Neural crest cell (in vitro differentiated cells): ENCODE measurements at places on chromosomes 3 and 15. TPM values are rescaled to one million over a fixed set of nuclear protein-coding genes. Genes with fewer than 3 reads are reported as not detected.

DNA sequence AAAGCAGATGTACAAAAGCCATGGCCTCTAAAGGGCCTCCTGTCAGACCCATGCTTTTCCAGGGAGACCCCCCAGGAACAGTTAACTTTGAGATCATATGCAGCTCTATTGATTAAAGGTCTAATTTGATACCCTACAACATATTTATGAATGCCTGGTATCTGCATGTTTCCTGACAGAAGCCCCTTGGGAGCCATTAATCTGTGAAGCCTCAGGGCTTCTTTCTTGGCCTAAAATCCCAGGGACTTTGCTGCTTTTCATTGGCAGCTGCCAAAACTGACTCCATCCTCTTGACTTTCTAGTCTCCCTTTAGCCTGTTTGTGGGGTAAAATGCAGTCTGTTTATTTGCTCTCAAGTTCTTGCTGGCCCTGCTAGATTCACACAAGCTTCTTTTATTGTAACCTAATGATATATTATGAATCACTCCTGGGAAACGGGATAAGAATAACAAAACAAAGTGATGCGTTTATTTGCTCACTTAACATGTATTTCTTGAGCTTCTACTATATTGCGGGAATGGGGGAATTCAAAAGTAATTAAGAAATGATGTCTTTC is 257.0 kb downstream of the LSAMP start:
- peak overlapping the region; percentile 52 for H3K27ac ChIP-seq
- no peak overlapping the region for H3K4me3 ChIP-seq
- H3K36me3 ChIP-seq, result no peaks in the 10 kb centered on the region
- no peaks in the 10 kb centered on the region for H3K27me3 ChIP-seq
- peaks cover 14% of the 10 kb centered on the region for H3K4me1 ChIP-seq

- peaks cover 25% of the 10 kb centered on the region for H3K27me3 ChIP-seq
- no peak overlapping the region for H3K27ac ChIP-seq
- H3K4me3 ChIP-seq, result no peak overlapping the region
- peaks cover 2% of the 10 kb centered on the region for H3K36me3 ChIP-seq
Measured at GRCh38 chr3:14016900-14017475, 107.7 kb downstream of the CHCHD4 start.

- H3K36me3 ChIP-seq, result peaks cover 2% of the 10 kb centered on the region
- H3K27ac ChIP-seq, result no peak overlapping the region
- H3K4me1 ChIP-seq, result peaks cover 11% of the 10 kb centered on the region
- H3K27me3 ChIP-seq, result peaks cover 15% of the 10 kb centered on the region
- no peak for DNase-seq
Measured at GRCh38 chr3:46489875-46490274, 7.9 kb upstream of the RTP3 start.

GRCh38 chr15:98858610-98859023 is 149.0 kb downstream of the PGPEP1L start:
- DNase-seq, result no peak
- peak overlapping the region; percentile 90 for H3K27ac ChIP-seq
- H3K36me3 ChIP-seq, result no peaks in the 10 kb centered on the region
- no peaks in the 10 kb centered on the region for H3K27me3 ChIP-seq
- H3K4me1 ChIP-seq, result peaks cover 46% of the 10 kb centered on the region
- H3K4me3 ChIP-seq, result no peak overlapping the region

GRCh38 chr3:112127522-112128494 is 5.2 kb downstream of the GCSAM start:
- no peak overlapping the region for H3K27ac ChIP-seq
- H3K27me3 ChIP-seq, result no peaks in the 10 kb centered on the region
- H3K4me1 ChIP-seq, result peaks cover 47% of the 10 kb centered on the region

- H3K27me3 ChIP-seq, result peaks cover 55% of the 10 kb centered on the region
- peaks cover 11% of the 10 kb centered on the region for H3K4me1 ChIP-seq
- DNase-seq, result peak; percentile 88
- H3K27ac ChIP-seq, result no peak overlapping the region
- no peak overlapping the region for H3K4me3 ChIP-seq
- no peaks in the 10 kb centered on the region for H3K36me3 ChIP-seq
Measured at GRCh38 chr3:42443819-42444436, 33.5 kb upstream of the LYZL4 start.

DNA sequence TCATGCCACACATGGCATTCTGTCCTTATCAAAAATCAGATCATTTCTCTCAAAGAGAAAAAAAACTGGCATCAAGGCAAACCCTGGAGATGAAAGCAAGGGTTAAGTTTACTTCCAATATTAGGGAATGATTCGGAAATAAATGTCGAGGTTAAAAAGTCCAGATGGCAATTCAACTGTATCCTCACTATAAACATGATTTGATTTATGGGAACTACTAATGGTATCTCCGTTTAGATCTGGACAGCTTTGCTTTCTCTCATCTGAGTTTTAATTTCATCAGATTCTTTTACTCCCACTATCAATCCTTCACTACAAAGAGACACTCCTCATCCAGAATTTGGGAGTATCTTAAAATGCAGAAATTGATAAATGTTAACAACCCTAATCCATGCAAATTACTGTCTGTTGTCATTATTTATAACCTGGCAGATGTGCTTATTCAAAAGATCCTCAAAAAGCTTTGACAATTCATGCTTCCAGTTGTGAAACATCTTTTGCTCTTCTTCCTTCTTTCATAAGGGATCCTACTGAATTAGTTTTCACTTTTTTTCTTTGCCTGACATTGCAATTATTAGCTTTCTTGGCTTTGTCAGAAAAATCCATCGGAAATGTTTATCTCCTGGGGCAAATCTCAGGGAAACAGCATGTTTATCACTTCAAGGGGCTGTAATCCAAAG is 903.2 kb downstream of the MCTP2 start:
- peaks cover 5% of the 10 kb centered on the region for H3K36me3 ChIP-seq
- no peaks in the 10 kb centered on the region for H3K27me3 ChIP-seq
- H3K4me3 ChIP-seq, result no peak overlapping the region

GRCh38 chr15:70741677-70742293 is 21.6 kb downstream of the UACA start:
- H3K27ac ChIP-seq, result no peak overlapping the region
- peaks cover 3% of the 10 kb centered on the region for H3K36me3 ChIP-seq
- no peaks in the 10 kb centered on the region for H3K27me3 ChIP-seq
- H3K4me3 ChIP-seq, result no peak overlapping the region

DNA sequence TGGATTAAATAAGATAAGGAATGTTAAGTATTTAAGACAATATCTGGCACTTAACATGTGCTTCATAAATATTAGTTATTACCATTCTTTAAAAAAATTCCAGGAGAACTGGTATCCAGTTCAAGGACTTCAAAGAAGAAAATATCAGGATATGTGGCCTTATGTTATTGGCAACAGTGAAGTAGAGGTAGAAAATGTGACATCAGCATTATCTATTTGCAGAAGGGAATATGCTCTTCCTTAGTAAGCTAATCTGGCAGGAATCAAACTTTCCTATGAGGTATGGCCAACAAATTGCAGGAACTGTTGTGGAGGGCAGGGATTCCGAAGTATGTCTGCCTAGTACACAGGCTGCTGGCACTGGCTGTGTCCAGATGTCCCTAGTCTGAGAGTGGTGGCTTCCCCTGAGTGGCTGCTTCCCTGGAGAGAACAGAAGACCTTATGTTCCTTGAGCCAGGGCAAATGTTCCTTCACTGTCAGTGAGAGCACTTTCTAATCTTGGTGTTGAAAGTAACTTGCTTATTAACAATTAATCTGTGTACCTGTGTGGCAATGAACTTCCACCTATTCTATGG is 351.7 kb upstream of the THRB start:
- H3K36me3 ChIP-seq, result no peaks in the 10 kb centered on the region
- no peak for DNase-seq
- H3K27me3 ChIP-seq, result no peaks in the 10 kb centered on the region
- peaks cover 9% of the 10 kb centered on the region for H3K4me1 ChIP-seq
- no peak overlapping the region for H3K4me3 ChIP-seq
- no peak overlapping the region for H3K27ac ChIP-seq

DNA sequence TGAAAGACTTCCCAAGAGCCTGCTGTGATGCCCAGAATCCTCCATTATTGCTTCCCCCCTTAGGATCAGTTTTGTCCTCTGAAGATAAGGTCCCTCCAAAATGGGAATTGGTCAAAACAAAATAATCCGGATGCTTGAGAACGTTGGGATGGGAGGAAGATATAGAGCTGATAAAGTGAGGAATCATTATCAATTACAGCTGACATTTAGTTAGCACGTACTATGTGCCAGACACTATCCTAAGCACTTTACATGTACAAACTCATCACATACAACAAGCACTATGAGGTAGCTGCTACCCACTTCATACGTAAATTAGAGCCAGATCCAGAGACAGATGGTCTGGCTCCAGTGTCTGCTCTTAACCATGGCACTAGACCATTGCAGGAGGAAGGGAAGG is 6.6 kb upstream of the RPP25 start:
- peak overlapping the region; percentile 27 for H3K27ac ChIP-seq
- DNase-seq, result no peak
- H3K27me3 ChIP-seq, result peaks cover 60% of the 10 kb centered on the region
- no peak overlapping the region for H3K4me3 ChIP-seq

GRCh38 chr15:35603301-35603700 is 57.3 kb upstream of the DPH6 start:
- DNase-seq, result no peak
- H3K4me3 ChIP-seq, result no peak overlapping the region
- no peaks in the 10 kb centered on the region for H3K36me3 ChIP-seq
- H3K27ac ChIP-seq, result no peak overlapping the region
- no peaks in the 10 kb centered on the region for H3K27me3 ChIP-seq
- no peaks in the 10 kb centered on the region for H3K4me1 ChIP-seq

GRCh38 chr3:153163393-153163724 is 1.3 kb downstream of the RAP2B start:
- DNase-seq, result no peak
- H3K4me3 ChIP-seq, result peak overlapping the region; percentile 95
- no peaks in the 10 kb centered on the region for H3K27me3 ChIP-seq
- peaks cover 46% of the 10 kb centered on the region for H3K4me1 ChIP-seq
- H3K36me3 ChIP-seq, result no peaks in the 10 kb centered on the region
- peak overlapping the region; percentile 98 for H3K27ac ChIP-seq

DNA sequence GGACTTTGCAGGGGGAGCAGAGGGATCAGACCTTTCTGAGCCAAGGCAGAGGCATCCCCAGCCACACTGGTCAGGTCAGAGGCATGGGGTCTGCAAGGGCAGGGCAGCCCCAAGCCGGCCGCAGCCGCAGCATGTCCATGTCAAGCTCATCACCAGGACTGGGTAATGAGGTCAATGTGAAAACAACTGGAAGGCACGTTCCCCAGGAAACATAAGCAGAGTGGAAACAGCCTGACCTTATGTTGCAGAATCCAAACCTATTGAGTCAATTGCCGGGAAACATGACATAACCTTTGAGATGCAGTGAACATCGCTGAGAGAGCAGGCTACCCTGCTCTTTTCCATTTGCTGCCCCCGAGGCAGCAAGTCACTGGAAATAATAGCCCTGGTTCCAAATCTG is 315.1 kb upstream of the IGF1R start:
- no peak overlapping the region for H3K4me3 ChIP-seq
- H3K27ac ChIP-seq, result no peak overlapping the region
- H3K4me1 ChIP-seq, result peaks cover 4% of the 10 kb centered on the region
- H3K27me3 ChIP-seq, result peaks cover 12% of the 10 kb centered on the region
- no peaks in the 10 kb centered on the region for H3K36me3 ChIP-seq
- DNase-seq, result no peak

DNA sequence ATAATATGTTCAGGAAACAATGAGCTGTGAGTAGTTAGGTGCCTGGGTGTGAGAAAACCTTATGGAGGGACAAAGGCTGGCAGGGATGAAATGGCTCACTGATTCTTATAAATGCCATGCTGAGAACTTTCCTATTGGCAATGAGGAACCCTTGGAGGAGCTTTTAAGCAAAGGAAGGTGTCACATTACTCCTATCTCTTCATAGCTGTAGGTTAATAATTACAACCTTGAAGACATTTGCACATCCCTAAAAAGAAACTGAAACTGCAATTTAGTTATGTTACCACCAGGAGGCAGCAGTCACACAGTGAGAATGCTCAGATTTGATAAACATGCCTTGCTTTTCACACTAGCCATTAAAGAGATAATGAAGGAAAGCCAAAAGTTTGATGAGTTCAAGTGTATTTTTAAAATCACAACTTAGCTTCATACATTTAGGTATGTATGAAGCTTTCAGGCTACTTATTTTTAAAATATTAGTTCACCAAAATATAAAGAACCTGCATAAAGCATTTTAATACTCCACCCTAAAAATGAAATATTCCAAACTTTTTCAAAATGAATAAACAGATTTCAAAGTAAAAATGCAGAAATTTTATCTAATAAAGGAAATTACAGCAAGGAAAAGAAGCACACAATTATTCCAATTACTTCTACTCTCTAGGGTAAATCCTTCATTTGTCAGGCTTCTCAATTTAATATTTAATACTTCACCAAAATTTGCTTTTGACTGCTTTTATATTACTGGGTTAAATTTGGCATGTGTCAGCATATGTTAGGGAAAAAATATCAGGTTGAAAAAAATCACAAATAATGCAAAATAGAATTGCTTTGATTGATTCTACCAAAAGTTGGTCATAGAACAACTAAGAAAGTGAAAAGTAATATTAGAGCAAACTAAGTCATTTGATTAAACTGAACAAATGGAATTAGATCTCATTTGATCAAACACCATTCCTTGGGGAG is 136.9 kb upstream of the SLC2A2 start:
- H3K27me3 ChIP-seq, result no peaks in the 10 kb centered on the region
- peaks cover 47% of the 10 kb centered on the region for H3K4me1 ChIP-seq
- peaks cover 50% of the 10 kb centered on the region for H3K36me3 ChIP-seq
- H3K27ac ChIP-seq, result no peak overlapping the region

DNA sequence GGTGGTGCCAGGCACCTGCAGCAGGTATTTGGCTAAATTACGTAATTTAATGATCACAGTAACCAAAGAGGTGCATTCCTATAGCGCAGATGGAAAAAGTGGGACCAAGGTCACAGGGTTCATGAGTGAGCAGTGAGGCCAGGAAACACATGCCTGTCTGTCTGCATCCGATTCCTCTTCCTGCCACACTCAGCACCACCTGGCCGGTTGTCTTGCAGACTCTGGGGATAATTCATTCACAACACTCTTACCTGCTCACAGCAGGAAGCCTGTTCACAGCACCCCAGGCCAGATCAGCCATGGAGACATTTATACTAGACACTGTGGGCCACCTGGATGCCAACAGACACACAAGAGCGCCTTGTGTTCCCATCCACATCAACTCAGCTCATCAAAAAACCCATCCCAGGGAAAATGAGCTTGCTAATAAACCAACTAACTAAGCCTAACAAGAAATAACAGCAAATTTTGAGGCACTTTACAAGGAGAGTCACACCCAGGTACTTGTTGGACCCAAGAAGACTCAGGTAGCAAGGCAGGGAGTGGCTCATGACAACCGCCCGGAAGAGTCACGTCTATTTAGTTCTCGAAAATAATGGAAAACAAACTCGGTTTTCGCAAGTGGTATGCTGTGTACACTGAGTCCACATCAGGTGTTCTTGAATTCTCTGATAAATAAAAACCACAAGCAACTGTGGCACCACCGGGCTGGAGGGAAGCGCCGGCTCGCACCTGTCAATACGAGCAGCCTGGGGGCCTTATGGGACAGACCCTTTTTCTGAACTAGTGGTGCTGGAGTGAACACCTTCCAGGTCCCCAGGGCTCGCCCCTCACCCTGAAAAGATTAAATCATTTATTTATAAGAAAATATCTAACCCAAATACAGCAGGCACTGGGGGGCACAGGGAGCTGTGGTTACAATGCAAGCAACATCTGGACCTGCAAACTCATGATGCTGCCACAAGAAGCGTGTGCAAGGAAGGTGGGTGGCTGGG is 40.5 kb downstream of the FAM174B start:
- no peak overlapping the region for H3K27ac ChIP-seq
- no peak for DNase-seq
- no peaks in the 10 kb centered on the region for H3K27me3 ChIP-seq
- peaks cover 17% of the 10 kb centered on the region for H3K4me1 ChIP-seq

The KLHDC8B gene
- total RNA-seq, result 44.9 and 45.2 TPM in 2 replicates

The CYP11A1 gene
- total RNA-seq, result 0.77 and 1.0 TPM in 2 replicates

The GOLGA8Q gene
- total RNA-seq, result not detected in 2 replicates

The TTLL13 gene
- 0.19 TPM in 1 of 2 replicates, not detected in the other for total RNA-seq

The GOLGA6L22 gene
- total RNA-seq, result not detected in 2 replicates

The CFAP100 gene
- 1.1 and 1.7 TPM in 2 replicates for total RNA-seq
